Stimulated activated CD4-positive, alpha-beta T cell treated with anti-CD3 and anti-CD28 coated beads, Interleukin-15, amount 100 ng/mL, for 1 hour (primary cell): ENCODE measurements at places on chromosomes 5 and 9.

DNA sequence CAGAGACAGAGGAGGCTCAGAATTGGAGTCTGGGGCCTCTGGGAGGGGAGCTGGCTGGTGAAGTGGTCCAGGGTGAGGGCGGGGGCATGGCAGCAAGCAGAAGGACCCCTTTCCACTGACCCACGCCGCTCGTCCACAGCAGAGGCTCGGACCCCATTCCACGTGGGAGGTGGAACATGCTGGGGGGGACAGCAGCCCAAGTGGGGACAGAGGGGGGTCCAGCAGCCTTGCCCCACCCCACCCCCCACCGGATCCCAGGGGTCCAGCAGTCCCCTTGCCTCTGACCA is 25.4 kb upstream of the NKD2 start:
- DNase-seq, result no peak

DNA sequence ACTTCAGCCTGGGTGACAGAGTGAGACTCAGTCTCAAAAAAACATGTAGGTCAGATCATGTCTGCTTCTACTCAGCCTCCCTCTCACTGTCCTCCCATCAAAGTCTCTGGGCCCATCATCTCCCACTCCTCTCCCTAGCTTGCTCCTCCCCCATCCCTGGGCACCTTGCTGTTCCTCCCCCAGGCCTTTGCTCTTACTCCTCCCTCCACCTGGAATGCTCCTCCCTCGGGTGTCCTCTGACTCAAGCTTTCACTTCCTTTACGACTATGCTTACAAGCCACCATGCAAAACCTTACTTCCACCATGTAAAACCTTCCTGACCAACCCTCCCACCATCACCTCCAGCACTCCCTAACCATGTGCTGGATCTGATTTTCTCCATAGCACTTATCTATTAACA is 51.5 kb downstream of the MTMR12 start:
- DNase-seq, result no peak

GRCh38 chr5:88769165-88769564 is 113.8 kb downstream of the MEF2C start:
- no peak for DNase-seq

- DNase-seq, result no peak
Observed at GRCh38 chr5:73399775-73400174, 48.8 kb downstream of the FOXD1 start.

DNA sequence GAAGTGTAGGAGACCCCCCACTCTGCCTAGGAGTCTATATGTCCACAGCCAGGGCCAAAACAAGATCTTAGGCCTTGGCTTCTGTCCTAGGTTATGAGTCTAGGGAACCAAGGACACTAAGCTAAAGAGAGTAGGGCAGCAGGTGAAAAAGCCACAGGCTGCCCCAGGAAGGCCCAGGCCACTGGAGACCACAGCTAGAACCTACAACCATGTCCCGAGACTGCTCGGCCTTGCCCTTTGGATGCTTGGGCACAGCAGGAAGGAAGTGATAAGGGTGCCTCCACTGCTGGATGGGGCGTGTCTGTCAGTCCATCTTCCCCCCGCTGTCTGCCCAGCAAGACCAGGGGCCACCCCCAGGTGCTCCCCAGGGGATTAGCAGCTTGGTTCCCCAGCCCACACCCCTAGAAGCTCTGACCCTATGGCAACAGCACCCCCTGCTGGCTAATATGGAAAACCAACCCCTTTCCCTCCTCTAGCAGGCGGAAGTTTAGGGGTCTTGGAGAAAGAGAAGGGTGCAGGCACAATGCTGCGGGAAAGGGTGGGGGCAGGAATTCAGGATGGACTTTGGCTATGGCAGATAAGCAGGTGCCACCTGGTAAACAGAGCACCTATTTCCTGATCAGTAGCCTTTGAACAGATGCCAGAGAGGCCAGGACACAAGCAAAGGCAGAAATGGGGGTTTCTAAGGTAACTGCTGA is 10.5 kb upstream of the IRF1 start:
- DNase-seq, result peak; percentile 54

DNA sequence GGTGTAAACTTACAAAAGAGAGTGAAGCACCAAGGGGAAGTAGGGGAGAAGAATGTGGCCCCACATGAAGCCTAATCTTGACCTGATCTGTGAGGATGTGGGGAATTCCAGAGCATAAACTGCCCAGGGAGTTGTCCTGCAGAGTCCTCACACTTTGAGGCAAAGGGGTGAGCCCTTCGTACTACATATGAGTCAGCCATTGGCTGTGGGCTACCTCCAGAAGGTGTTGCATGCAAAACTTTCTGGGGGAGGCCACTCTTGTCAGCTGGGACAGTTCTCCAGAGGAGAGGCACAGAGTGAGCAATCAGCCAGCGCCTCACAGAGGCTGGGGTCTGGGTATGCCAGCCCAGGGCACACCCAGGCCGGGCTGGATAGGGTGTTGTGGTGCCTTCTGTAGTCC is 98.1 kb upstream of the NMUR2 start:
- no peak for DNase-seq

- no peak for DNase-seq
Observed at GRCh38 chr5:68086857-68087256, 128.7 kb upstream of the PIK3R1 start.

DNA sequence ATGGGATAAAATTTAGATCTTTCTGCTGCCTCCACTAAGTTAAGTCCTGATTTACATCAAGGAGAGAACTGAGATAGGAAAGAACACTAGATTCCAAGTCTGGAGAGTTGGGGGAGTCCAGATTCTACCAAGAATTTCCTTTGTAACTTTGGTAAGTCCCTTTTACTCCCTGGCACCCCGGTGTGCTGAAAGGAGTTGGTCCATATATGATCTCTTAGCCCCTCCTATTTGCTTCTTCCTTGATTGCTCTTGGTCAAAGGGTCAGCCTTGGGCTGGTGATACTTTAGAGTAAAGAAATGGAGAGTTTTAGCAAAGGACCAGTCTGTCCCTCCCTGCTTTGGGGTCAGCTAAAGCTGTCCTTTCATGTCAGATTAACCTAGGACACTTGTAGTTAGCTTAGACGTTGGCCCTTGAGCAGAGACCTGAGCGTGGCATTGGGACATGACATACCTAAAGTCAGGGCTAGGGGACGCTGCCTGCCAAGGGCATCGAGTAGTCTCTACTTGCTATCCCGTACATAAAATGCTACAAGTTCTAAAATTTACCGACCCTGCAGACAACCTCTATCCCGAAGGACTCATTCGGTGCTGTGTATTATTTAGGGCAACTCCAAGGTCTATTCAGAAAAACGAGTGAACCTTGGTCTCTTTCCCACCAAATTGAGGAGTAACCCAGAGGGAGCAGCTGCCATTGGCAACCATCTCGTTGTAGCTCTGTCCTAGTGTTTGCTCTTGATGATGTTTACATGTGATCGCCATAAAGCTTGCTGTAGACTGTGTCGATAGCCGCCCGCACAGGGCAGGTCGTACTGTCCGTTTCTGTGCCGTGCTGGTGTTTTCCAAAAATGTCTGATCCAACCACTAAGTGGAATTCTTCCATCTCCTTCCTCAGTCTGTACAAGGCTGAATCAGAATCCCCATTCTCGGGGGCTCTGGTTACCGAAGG is 94.4 kb downstream of the PDE6A start:
- no peak for DNase-seq

GRCh38 chr9:69174616-69175463 is 763 bp downstream of the TJP2 start:
- no peak for DNase-seq

DNA sequence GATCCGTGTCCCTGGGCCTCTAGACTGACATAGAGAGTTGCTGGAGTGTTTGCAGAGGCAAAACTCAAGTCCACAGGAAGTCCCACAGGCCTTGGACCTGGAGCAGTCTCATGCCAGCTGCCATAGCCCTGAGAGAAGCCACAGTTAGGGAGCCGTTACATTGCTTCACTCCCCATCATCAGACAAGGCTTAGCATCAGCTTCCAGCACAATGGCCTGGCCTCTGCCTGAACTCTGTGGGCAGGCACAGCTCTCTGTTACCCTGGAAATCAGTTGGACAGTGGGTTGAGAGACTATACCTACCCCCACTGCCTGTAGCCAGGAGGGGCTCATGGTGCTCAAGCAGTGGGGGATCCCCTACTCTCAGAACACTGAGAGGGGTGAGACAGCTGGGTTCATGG is 16.2 kb upstream of the C9orf72 start:
- DNase-seq, result no peak

- no peak for DNase-seq
Observed at GRCh38 chr5:39470811-39471210, 46.0 kb upstream of the DAB2 start.

GRCh38 chr9:116942593-116943061 is 255.5 kb downstream of the TRIM32 start:
- DNase-seq, result no peak

- no peak for DNase-seq
Observed at GRCh38 chr5:158394102-158394501, 535.2 kb upstream of the CLINT1 start.

DNA sequence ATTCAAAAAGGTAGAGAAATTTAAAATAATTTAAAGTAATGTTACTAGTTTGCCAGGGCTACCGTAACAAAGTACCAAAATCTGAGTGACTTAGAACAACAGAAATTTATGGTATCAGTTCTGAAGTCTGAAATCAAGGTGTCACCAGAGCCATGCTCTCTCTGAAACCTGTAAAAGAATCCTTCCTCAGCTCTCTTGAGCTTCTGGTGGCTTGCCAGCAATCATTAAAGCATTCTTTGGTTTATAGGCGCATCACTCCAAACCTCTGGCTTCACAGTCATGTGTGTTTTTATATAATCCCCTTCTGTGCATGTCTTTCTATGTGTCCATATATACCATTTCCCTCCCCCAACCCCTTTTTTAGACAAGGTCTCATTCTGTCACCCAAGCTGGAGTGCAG is 220.3 kb downstream of the COX7C start:
- no peak for DNase-seq

DNA sequence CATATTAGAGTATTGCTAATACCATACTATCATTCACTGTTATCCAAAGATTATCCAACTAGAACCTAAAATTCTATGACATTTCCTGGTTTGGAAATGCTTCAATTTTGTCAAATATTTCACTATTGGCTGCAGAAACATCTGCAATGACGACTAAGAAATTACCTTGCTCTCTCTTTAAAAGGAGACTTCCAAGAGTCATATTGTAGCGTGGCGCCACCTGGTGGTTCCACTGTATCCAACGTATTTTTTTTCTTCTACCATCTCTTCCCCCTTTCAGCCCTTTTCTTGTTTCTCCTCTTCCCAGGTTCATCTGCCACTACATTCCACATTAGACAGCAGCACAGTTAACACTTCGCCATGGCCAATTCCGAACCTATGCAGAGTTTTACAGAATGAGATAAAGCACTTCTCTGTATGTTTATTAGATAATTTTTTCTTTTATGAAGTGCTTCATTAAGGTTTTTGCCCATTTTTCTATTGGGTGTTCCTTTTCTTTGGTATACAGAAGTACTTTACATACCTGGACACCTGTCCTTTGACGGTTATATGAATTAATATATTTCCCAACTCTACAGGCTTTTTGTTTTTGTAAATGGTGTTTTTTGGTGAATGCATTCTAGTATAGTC is 153.5 kb downstream of the CDC42SE2 start:
- peak; percentile 77 for DNase-seq

DNA sequence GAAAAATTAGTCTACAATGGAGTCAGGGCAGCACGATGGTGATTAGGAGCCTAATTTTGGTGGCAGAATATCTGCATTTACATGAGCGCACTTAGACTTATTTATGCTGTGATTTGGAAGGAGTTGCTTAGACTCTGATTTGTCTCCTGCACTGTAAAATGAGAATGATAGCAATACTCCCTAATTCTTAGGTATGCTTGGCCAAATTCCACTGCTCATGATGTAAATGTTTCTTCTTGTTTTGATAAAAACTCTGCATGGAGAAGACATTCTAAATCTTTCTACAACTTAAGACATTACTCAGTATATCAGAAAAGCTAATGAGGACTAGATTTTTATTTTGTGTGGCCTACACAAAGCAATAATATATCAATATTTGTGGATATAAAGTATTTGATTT is 205.4 kb downstream of the CDH18 start:
- no peak for DNase-seq

DNA sequence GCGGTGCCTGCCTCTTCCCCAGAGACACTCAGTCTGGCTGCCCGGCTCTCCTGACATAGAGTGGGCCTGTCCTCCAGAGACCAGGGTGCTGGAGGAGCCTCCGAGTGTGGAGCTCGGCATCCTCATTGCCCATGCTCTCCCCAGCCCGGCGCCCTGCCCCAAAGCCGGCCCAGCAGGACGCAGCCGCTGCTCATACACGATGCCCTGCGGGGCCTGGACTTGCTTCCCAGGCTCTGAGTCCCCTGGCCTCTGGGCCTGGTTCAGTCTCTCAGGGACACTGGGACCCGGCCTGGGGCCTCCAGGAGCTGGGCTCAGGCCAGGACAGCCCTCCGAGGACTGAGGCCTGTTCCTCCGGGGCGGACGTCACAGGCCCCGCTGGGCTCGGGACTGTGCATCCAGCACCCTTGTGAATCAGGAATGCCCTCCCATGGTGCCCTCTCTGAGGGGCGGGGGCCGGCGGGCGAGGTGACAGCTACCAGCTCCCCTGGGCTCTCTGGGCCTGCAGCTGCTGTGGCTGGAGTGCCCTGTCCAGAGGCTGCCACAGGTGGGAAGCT is 23.2 kb downstream of the TPPP start:
- no peak for DNase-seq

GRCh38 chr9:87889882-87890252 is 7.2 kb downstream of the SPATA31E1 start:
- no peak for DNase-seq

GRCh38 chr5:123364441-123365155 is 58.6 kb downstream of the CEP120 start:
- DNase-seq, result no peak

DNA sequence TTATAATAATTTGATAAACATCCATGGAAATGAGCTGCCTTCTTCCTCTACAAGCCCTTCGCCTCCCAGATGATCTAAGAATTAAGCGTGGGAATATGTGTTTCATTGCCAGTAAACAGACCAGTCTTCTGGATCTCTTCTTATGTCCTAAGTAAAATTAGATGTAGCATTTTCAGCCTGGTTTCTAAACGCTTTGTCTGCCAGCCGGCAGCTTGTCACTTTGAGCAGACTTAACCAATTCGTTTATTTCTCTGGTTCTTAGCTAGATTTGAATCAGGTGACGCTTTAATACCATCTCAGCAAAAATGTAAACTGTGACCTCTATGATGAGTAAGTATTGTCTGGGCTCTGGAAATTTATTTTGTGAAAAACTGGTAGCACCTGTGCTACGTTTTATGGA is 380.6 kb upstream of the NUDT12 start:
- no peak for DNase-seq

DNA sequence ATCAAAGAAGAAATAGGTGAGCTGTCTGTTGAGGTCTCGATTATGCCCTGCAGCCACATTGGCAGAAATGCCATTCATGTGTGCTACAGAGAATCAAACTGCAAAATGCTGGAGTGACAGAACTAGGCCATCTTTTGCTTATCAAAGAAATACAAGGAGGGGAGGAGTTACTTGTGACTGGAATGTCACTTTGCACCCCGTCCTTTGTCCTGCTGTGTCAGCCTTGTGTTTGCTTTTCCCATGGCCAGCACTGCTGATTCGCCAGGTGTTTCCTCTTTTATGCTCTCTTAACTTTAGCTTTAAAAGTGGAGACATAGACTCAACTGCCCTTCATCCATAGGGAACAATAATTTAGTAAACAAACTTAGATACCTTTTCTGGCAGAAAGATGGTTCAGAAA is 54.3 kb downstream of the SLC46A2 start:
- DNase-seq, result no peak
